ENCODE measurements at places on chromosomes 3 and 15.

DNA sequence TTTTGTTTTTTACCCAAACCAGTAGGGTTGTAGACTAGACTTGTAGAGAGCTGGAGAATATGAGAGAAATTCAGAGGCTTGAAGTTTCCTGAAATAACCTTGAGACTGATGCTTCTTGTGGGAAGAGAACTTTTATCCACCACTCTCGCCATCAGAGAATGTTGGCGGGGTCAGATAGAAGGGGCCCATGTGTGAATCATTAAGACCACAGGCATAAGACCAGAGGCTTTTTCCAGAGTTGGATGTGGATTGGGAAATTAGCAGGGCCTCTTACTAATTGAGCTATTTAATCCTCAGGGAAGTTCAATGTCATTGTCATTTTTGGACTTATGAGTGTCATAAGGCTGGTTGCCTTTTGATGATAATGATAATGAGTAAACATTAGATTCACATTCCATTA, 246.9 kb upstream of the THRB start:
- DNase-seq, result no peak

DNA sequence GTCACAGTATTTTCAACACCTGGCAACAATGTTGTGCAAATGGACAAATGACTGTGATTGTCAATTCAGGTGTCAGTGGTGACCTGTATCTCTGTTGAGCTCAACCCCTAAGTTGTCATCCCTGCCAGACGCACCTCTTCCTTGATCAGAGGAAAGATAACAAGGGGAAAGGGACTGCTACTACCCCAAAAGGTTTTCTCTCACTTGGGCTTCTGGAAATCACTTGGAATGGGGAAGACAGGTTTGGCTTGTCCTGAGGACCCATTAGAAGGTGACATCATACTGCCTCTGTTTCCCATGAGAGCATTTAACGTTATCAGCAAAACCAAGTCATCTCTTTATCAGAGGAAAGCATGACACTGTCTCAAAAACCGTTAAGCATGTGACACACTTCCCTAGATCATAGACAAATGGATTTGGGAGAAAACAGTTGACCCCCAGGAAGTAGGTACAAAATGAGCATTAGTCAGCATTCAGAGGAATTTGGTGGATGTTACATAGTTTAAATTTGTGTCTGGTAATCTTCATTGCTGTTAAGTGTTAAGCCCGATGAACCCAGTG, 769.5 kb downstream of the GRM7 start:
- DNase-seq, result no peak

DNA sequence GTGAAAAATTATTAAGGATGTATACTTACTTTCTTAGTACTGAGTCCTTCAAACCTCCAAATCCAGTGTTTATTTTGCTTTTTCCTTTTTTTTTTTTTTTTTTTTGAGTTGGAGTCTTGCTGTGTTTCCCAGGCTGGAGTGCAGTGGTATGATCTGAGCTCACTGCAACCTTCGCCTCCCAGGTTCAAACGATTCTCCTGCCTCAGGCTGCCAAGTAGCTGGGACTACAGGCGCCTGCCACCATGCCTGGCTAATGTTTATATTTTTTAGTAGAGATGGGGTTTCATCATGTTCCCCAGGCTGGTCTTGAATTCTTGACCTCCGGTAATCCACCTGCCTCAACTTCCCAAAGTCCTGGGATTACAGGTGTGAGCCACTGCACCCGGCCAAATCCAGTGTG, 67.5 kb downstream of the KAT2B start:
- DNase-seq, result no peak

- peak; percentile 75 for DNase-seq
Measured at GRCh38 chr3:185764163-185764979, 60.5 kb downstream of the IGF2BP2 start.

DNA sequence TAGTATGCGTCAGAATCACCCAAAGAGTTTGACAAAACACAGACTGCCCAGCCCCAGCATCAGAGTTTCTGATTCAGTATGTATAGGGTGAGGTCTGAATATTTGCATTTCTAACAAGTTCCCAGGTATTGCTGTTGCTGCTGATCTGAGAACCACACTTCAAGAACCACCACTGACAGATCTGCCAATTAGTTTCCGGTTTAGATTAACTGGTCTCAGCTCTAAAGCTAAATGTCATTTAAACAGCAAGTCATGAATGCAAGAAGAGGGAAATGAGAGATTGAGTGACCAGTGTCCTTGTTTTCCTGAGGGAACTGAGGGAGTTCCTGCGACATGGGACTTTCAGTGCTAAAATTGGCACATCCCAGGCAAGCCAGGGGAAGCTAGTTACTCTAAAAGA, 305.0 kb downstream of the ZNF385D start:
- no peak for DNase-seq

- no peak for DNase-seq
Measured at GRCh38 chr3:188008582-188009213, 145.3 kb upstream of the LPP start.

DNA sequence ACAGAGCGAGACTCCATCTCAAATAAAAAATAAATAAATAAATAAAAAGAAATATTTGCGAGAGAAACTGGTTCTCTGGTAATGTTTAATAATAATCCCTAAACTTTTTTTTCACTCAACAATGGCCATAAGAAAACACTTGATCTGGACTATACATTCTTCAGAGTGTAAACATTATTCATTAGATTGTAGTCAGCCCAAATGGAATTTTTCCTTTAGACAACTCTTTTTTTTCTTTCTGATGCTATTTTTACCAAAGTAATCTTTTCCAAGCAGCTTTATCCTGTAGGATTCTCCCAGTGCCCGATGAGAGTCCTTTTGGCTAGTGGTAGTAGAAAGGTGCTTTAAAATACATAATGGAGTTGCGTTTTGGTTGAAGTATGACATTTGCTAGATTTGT, 90.4 kb downstream of the NEDD4 start:
- DNase-seq, result no peak

DNA sequence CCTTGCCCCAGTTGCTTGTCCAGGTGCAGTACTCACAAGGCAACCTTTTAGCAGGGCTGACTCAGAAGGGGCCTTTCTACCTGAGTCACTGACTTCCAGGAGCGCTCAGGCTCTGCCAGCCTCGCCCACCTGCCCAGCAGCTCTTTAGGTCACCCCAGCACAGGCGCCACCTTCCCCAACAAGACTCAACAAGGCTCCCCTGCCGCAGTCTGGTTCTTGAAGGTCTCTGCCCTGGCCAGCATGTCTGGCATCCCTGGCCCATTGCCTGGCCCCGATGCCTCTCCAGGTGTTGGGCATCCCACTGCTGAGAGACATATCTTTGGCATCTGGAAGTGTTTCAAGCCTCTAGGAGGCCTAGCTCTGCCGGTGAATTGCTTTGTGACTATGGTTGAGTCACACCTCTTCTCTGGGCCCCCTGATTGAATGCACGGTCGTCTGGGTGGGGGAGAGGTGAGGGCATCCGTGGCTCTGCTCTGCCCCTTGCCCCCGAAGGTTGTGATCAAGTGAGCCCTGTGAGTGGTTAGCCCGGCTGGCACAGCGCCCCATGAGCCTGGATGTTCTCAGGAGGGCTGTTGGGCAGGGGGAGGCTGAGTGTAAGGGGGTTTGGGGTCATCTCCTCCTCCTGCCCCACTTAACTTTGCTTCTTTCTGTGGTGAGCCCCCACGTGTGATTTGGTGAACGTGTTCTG, 21.6 kb downstream of the SNX33 start:
- no peak for DNase-seq

GRCh38 chr15:67186226-67186649, 68.2 kb downstream of the AAGAB start:
- no peak for DNase-seq

- no peak for DNase-seq
Measured at GRCh38 chr15:25860885-25861866, 2.0 kb downstream of the ATP10A start.

DNA sequence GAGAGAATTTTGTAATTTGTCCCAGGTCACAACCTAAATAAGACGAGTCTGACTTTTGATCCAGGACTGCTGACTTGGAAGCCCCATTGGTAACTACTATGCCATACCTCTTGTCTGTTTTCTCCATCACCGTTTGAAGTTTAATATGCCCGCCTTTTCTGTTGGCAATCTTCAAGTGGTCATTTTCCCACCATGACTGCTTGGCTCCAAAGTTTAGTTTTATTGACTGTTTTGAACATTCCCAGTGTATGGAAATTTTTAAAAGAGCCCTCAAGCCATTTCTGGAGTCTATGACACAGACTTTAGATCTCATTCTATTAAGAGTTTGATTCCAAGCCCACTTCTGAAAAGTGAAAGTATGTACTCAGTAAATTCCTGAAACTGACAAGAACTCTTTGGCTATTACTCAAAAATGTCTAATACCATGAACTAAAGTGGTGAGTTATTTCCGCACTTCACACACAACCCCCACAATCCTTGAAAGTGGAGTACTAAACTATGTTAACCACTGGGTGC, 136.7 kb upstream of the ADAMTS9 start:
- peak; percentile 65 for DNase-seq

GRCh38 chr3:8505621-8506020, 4.0 kb downstream of the LMCD1 start:
- DNase-seq, result no peak

DNA sequence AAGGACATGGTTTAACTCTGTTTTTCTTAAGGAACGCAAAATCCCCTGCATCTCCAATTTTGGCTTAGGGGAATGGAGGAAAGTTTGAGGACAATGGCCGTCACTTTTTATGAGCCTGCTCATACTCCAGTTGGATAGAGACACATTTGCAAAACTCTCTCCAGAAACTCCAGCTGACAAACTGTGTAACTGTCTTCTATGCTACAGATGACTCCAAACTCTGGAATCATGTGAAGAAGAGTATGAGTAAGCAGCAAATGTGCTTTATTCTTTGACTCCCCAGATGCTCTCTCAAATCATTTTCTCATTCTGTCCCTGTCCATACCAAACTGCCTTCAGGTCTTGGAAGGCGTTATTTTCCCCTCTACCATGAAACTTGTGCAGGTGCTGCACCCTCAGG, 226.5 kb upstream of the GPR149 start:
- no peak for DNase-seq

DNA sequence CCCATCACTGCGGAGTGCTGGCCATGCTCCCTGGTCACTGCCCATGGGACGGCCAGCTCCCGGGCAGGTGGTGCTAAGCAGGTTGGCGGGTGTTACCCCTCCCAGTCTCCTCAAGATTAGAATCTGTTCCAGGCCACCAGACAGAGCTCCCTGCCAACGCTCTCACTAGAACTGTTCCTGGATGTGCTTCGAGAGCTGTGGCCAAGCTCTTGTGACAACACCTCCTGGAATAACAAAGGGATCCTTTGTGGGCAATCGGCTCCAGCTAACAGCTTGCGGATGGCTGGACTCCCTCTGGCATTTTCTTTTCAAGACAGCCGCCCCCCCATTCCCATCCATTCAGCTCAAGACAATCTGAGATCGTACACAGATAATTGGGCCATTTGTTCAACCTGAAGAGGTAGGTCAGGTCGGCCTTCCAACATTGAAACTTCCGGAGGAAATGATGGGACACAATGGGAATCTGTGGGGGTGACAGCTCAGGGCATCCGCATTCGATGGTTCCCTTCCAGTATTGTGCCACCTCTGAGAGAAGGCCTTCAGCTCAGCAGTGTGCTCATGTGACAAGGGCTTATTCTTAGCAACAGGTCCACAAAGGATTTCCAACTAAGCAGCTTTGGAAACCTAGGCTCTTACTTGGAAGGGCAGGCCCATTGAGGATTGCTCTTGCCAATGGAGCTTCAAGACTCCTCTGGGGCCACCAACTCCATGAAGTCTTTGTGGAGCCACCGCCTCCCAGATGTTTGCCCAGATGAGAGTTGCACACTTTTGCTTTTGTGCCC, 11.6 kb upstream of the EPHB3 start:
- no peak for DNase-seq

- no peak for DNase-seq
Measured at GRCh38 chr15:90062973-90063769, 39.1 kb downstream of the IDH2 start.

DNA sequence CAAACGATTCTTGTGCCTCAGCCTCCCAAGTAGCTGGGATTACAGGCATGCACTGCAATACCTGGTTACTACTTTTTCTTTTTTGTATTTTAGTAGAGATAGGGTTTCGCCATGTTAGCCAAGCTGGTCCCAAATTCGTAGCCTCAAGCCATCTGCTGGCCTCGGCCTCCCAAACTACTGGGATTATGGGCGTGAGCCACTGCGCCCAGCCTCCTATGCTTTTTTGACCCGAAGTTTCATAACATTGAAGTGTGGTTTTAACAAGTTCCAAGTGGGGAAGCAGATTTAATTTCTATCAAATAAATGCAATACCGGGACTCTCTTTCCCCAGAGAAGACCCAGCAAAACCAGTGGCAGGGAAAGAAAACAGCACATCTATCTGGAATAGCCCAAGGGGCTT, 13.7 kb downstream of the SH3BP5 start:
- no peak for DNase-seq

- no peak for DNase-seq
Measured at GRCh38 chr15:88014454-88015160, 241.9 kb downstream of the NTRK3 start.

GRCh38 chr15:76073554-76073953, 13.8 kb downstream of the TMEM266 start:
- peak; percentile 31 for DNase-seq

DNA sequence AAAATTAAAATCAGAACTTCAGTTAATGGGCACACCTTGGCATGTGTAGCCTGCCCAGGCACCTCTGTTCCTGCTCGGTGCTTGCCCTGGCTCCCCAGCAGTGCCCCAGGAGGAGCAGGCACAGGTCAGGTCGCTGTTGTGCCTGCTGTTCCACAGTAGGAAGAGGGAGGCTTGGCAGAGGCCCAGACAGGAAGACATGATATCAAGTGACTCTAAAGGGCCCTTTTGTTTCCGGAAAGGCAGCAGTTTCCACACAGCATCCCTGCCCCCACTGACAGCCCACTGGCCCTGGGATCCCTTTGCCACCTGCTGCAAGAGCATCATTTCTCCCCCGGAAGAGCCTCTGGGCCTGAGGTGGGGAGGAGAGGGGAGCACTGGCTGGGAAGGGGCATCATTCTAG, 40.5 kb upstream of the HES1 start:
- no peak for DNase-seq

GRCh38 chr3:137191951-137192350, 234.2 kb downstream of the IL20RB start:
- DNase-seq, result no peak

- DNase-seq, result no peak
Measured at GRCh38 chr3:71146673-71147072, 436.9 kb downstream of the FOXP1 start.

DNA sequence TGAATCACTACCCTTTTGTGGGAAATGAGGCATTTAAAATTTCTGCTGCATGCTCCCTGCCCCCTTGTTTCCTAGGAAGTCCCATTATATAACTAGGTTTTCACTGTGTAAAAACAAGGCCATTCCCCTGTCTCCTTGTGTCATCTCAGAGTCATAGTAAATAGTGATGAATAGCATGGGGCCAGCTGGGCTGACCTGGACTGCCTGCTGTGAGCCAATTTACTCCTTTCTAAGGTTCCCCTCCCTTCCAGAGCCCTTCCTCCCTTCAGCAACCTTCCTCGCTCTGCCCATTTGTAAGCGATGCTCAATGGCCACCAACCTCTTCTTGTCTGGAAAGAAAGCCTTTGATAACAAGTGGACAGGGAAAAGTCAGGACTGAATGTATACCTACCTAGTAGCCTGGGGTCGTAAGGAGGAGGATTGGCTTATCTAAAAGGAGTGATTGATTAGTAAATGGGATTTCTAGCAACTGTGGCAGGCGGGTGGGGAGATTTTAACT, 11.7 kb downstream of the ITGA11 start:
- no peak for DNase-seq

GRCh38 chr3:38124324-38125122, 12.4 kb downstream of the ACAA1 start:
- DNase-seq, result no peak

GRCh38 chr3:51384055-51384725, 901 bp upstream of the MANF start:
- no peak for DNase-seq

All from iris pigment epithelial cell (primary cell).